ENCODE measurements at places on chromosomes 12 and 14.

DNA sequence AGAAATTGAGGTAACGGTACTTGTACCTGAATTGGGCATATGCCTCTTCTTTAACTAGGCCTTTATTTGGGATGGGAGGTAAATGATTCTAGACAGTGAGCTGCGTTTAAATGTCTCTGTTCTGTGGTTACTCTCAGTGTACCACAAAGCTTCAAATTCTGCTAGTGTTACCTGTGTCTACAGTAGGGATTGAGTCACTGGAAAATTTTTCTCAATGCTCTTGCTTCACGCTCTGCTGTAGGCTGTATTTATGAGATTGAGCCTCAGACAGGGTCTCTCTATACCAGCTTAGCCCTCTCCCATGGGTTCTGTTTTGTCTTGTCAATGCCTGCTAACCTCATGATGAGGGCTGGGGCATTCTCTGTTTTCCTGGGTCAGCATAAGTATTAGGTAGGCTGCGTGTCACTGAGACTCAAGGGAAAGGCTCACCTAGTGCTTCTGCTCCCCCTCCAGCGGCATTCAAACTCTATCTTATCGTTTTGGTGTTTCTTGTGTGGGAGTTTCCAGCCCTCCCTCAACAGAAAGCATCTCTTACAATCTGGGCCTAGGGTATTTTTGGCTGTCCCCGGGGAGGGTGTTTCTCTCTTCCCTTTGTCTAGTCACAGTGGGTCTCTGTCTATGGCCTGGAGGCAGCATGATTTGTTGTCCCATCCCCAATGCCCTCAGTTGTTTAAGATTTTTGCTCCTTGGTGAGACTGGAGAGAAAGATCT lies 285.8 kb downstream of the ADGRD1 start:
- DNase-seq, result no peak

DNA sequence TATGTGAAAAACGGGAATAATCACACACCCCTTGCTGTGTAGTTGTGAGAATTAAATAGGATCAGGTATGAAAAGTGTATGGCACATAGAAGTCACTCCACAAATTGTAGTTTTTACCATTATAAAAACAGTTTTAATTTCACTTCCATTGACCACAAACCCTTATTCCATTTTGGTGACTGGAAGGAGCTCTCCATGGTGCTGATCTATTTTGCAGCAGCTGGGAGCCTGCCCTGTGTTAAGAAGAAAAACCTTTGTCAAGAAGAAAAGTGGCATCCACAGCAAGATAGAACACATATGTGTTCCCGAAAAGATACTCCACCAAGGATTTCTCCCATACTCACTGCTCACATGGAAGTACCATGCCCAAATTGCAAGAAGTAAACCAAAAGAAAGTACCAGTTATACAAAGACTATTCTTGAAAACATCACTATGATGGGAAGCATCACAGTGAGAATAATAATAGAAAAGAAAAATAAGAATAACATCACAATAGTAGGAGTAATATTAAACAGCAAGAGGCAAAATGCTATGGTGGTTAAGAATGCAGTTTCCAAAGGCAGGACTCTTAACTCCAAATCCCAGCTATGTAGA lies 58.7 kb downstream of the TUNAR start:
- no peak for DNase-seq

- DNase-seq, result no peak
These were observed 235.2 kb downstream of the BCL11B start for GRCh38 chr14:99036611-99037293.

GRCh38 chr12:88225776-88226175 lies 83.7 kb downstream of the TMTC3 start:
- DNase-seq, result no peak

DNA sequence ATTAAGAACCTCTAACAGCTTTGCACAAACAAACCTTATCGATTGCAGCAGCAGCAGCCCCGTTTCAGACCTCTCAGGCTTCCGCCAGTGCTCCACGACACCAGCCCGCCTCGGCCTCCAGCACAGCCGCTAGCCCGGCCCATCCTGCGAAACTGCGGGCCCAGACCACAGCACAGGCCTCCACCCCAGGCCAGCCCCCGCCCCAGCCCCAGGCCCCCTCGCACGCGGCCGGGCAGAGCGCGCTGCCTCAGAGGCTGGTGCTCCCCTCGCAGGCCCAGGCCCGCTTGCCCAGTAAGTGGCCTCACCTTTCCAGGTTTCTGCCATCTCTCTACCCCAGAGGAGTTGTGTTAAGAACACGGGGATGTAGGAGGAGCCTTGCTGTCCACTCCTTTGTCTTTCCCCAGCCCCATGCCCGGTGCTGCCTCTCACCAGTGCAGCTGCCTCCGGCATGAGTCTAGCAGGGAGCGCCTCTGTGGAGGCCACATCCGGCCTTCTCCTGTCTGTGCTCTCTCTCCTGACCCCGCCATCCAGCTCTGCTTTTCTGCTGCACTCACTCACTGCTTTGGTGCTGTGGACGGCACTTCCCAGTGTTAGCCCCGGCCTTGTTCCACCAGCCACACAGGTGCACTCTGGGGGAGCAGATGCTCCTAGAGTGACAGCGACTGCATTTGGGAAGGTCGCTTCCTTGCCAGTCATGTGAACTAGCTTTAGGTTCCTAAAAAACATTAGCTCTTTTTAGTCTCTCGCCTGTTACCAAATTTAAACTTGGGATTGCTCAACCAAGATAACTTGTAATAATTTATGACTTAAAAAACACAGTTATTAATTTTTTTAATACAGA lies 71.5 kb downstream of the EP400 start:
- no peak for DNase-seq

Data from stimulated activated CD4-positive, alpha-beta T cell treated with anti-CD3 and anti-CD28 coated beads, Interleukin-2, amount 100 ng/mL, for 48 hours (primary cell).